Hematopoietic multipotent progenitor cell treated with erythropoietin and hydrocortisone succinate and interleukin-3 and kit ligand, for 15 days (in vitro differentiated cells): ENCODE measurements at places on chromosomes 4 and X.
A peak's percentile ranks its signal among the peaks of the same experiment; 100 is the strongest.

DNA sequence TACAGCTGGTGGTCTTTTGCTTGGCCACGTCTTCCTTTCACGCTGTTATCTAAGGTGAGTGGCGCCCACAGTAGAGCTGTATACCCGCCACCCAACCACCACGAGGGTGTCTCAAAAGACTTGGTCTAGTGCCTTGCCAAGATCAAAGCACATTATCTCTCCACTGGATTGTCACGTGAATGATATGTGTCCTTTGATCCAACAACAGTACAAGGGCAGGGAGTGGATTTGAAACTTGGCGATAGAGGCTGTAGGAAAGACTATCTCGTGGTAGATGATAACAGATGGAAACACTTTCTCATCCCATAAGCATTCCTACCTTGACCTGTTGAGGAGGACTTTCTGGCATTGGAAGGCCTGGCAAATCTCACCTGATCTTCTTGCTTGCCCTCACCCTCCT, 37.7 kb upstream of the BCLAF3 start:
- DNase-seq = no peak

- no peak for DNase-seq
These were observed 18.8 kb downstream of the PNMA6F start for GRCh38 chrX:153302796-153303195.

- no peak for DNase-seq
These were observed 25.1 kb downstream of the SLIT2 start for GRCh38 chr4:20276848-20277247.

- DNase-seq = peak; percentile 7
These were observed 231.9 kb upstream of the INTU start for GRCh38 chr4:127400731-127401346.

GRCh38 chr4:140186651-140187315, 32.8 kb upstream of the MAML3 start:
- DNase-seq = no peak

GRCh38 chr4:80008971-80009370, 64.1 kb downstream of the ANTXR2 start:
- DNase-seq = no peak

- no peak for DNase-seq
These were observed 30.0 kb downstream of the SMIM31 start for GRCh38 chr4:164783976-164784375.

GRCh38 chr4:141309874-141310273, 89.2 kb downstream of the ZNF330 start:
- no peak for DNase-seq

DNA sequence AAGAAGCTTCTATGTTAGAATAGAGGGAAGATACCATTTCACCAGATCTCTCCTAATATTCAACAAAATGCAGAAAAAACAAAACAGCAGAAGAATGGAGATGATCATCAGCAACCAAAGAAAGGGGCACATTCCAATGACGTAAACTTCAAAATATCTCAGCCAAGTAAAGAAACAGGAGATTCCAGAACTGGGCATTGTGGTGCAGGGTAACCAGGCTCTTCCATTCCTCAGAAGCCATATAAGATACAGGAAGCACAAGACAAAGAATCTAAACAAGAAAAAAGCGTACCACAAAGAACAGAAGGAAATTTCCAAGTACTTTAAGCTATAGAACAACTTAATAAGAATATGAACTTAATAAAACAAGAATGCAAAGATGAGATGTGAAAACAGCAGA, 6.9 kb upstream of the ARMCX4 start:
- DNase-seq = no peak

- DNase-seq = no peak
These were observed 62.4 kb upstream of the RXFP1 start for GRCh38 chr4:158459085-158459820.

DNA sequence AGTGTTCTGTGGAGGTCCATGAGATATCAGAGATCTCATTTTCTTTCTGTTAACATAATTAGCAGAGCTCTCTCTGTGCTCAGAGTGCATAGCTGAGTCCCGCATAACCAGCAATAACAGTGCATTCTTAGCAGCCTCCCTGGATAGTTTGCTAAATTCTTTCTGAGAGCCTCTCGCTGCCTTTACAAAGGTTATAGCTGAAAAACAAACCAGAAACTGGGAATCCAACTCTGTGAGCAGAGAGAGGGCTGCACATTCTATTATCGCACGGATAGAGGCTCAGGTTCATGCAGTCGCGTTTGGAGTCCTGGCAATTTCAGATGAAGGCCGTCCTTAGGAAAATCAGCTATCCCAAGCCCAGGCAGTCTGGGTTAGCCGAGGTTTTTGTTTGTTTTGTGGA, 1.2 kb downstream of the ENPP6 start:
- DNase-seq = no peak

GRCh38 chr4:96342196-96342595, 502.3 kb downstream of the PDHA2 start:
- no peak for DNase-seq

DNA sequence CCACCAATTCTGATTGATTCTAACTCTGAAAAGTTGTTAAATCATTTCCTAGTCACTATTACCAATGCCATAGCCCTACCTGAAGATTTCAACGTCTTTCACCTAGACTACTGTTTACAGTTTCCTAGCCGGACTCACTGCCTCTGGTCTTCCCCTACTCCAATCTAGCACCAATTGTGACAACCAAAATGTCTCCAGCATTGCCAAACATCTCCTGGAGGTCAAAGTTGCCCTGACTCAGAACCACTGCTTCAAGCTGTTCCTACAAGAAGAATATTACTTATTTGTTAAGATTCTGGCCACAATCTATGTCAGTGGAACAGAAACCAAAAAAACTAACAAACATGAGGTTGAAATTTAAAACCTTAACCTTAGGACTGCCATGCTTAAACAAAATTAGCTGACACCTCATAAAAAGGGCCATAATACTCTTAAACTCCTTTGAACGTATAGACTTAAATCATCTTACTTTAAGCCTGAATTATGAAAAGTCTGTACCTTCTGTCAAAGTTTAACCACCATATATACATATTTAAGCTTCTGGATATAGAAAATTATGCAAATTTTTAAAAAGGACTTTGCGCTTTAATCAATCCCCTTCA, 2.1 kb downstream of the PDS5A start:
- DNase-seq = no peak

- no peak for DNase-seq
These were observed at the start of gene PLP2 for GRCh38 chrX:49171752-49172279. Gene PLP2 (plus strand): TSS chrX:49171898. CDS start chrX:49172001, 103 bp downstream.

DNA sequence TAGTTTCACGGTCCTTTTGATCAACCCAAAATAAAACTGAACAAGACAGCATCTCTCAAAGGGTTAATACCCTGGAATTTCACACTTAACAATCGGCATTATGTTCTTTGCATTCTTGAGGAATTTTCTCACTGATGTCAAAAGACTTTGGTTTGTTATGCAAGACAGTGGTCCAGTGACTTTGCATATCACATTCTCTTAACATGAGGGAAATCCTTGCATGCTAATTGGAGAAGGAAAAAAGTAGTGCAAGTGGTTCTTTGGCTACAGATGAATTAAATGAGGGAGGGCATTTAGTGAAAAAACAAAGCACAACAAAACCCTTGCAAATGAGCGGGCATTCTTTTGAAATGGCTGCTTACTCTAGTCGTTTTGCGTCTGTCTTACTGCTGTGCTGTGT, 105.1 kb upstream of the LIMCH1 start:
- no peak for DNase-seq

DNA sequence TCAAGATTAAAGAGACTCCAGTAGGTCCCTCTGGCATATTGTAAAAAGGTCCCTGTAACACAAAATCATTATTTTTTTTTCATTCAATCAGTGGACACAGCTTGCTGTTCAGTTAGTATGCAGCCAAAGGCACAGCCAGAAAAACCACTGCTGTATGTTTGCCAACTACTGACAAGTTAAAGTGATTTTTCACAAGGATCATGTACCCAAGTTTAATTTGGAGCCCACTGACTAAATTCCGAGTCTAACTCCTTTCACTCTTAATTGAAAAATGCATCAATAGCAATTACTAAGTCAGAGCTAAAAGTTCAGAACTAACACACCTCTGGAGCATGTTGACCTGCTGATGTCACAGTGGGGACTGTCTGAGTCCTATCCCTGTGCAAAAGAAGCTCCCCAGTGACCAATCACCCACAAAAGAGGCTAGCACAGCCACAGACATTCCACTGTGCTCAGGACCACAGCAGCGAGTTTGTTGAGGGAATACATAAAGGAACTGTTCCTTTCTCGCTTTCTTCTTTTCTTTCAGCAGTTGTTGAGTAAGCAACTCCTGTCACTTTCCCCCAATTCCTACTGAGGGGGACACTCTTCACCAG, 60.4 kb downstream of the STX18 start:
- no peak for DNase-seq

GRCh38 chr4:109944591-109944990, 31.9 kb downstream of the EGF start:
- no peak for DNase-seq

GRCh38 chrX:13826770-13827169, 9.9 kb upstream of the GPM6B start:
- no peak for DNase-seq

DNA sequence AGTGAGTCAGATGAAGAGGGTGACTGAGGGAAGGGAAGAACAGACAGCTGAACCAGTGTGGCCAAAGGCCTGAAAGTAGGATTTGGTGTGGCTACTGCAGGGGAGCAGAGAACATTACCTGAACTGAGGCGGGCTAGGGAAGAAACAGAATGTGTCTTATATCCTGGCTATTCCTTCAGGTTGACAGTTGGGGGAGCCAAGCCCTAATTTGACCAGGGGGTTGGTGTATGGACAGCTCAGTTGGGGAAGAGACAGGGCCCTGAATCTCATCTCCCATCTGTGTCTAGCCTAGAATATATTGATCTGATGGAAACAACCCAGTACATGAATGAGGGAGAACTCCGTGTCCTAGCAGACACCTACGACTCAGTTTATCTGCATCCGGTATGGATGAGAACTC, 4.2 kb downstream of the HDAC6 start:
- DNase-seq = no peak

DNA sequence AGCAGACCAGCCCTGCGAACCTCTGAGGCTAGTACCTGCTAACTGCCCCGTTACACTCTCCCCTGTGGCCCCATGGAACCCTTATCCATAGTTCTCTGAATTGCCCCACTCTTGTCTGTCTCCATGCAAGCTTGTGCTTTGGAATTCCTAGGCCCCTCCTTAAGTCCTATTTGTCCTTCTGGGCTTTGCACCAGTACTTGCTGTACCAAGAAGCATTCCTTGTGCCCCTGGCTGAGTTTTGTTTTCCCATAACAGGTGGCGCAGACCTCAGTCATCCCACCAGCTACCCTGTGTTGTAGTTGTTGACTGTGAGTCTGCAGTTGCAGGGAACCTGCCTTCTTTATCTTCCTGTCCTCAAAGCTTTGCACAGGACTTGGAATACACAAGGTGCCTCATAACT, 147.9 kb downstream of the AMMECR1 start:
- no peak for DNase-seq

DNA sequence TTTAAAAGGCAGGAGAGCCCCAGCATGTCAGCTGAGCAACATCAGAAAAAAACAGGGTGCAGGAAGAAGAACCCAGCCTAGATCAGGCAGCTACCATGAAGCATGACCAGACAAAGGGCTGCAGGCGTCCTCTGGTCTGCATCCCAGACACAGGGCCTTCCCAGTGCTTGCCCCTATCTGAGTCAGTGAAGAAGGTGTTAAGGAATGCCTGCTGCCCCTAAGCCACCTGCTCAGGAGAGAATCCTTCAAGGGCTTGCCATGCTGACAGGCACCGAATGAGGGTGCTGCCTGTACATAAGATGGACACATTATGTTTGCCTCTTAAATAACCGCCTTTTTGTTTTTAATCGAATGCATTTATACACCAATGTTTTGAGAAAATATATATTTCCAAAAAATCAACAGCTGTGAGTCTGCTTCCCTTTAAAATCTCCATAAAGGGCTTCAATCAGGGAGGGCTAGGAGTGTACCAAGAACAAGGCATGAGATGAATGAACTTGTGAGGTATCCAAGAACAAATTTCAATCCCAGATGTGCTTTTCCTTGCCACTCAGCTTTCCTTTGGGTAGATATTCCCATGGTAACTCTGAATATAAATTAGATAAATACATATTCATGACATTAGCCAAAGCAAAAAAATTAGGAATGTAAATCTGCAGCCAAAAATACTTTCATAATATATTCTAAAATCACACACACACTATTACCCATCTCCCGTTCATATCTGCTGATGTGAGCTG, 85.1 kb downstream of the SLC9A7 start:
- DNase-seq = no peak

GRCh38 chr4:65472531-65472930, 197.8 kb downstream of the EPHA5 start:
- DNase-seq = no peak
